ENCODE measurements at places on chromosomes 1 and 21.

- no peak for DNase-seq
These were observed 43.7 kb upstream of the ADAMTS1 start for GRCh38 chr21:26888931-26889330.

DNA sequence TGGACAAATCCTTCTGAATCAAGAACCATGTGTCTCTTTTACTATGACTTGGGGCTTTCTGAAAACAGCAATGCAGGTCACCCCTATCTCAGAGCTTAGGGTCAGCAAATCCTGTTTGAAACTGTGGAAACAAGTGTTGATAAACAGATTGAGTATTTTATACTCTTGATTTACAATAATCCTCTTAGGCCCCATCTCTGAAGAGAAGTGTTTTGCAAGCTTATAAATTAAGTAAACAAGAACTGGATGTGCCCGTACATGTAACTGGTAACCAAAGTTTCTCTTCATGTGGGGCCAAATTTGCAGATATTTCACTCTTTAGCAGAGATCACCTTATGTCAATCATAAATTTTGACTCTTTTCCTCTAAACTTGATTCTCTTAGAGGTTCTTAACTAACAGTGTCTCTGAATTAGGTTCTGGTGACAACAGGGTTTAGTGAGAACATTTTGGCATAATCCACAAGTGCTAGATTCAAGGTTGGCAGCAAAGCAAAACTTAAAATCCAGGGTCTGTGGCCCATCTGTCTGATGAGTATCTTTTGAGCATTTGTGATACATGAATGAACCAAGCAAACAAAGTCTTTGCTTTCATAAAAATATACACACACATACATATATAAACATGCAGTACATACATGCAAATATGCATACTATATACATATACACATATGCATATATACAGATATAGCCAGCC, 183.0 kb upstream of the HOOK1 start:
- no peak for DNase-seq

- peak; percentile 14 for DNase-seq
These were observed 39.5 kb upstream of the CASZ1 start for GRCh38 chr1:10835822-10836421.

- no peak for DNase-seq
These were observed 222.2 kb downstream of the ASTN1 start for GRCh38 chr1:176942346-176942745.

DNA sequence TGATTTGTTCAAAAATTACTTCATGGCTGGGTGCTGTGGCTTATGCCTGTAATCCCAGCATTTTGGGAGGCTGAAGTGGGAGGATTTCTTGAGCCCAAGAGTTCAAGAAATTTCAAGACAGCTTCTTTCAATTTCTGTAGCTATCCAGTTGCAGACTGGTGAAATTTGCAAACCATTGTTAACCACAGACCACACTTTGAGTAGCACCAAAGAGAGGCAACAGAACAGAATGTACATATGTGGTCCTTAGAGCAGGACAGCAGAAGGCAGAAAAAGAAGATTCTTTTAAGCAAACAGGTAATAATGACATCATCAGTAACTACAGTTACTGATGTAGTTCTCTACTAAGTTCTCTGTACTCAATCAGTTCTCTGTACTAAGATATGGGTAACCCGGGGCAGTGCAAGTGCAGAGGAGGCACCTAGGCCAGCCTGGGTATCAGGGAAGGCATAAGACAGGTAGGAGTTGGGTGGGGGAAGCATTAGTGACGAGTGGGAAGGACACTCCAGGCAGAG, 5.5 kb upstream of the KLF17 start:
- peak; percentile 5 for DNase-seq

GRCh38 chr1:179867493-179868330, 9.9 kb downstream of the TOR1AIP2 start:
- peak; percentile 49 for DNase-seq

DNA sequence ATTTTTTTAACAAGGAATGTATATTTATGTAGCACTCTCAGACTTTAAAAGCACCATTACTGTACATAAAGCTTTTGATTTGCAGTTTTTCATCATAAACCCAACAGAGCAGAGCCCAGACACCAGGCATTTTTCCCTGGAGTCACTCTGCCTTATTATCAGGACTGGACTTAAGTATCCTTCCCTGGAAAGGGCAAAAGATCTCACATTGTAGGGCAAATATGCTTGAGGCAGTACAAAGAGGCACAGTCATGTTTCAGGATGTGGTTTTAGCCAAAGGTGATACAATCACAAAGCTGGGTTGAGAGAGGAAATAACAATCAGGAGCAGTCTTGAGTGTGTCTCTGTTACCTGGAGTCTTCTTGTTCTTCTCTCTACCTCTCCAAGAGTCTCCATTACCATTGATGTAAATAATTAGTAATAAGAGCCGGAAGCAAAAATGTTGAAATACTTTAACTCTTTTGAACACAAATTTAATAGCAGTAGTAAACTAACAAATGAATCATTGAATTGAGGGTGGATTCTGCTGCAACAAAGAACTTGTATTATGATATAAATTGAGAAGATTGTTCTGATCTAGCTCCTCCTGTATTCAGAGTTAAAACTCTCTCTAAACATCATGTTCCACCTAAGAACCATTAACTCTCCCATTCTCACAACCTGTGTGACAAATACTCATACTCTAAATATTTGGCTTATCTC, 160.5 kb downstream of the LTN1 start:
- peak; percentile 19 for DNase-seq

DNA sequence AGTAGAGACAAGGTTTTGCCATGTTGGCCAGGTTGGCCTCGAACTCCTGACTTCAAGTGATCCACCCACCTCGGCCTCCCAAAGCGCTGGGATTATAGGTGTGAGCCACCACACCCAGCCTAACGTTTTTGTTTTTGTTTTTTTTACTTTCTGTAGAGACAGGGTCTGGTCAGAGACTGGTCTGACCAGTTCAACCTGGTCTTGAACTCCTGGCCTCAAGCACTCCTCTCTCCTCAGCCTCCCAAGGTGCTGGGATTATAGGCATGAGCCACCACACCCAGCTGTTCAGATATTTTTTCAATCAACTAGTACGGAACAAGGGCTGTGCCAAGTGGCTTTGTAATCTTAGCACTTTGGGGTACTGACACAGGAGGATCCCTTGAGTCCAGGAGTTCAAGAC, 209.5 kb downstream of the RERE start:
- no peak for DNase-seq

GRCh38 chr1:45009956-45010854, 919 bp downstream of the HECTD3 start:
- no peak for DNase-seq

GRCh38 chr1:160401487-160401805, 1.1 kb downstream of the VANGL2 start:
- DNase-seq = no peak

- no peak for DNase-seq
These were observed 12.2 kb upstream of the GJA5 start for GRCh38 chr1:147772570-147772969.

GRCh38 chr1:159177272-159177907, 6.0 kb downstream of the CADM3 start:
- peak; percentile 70 for DNase-seq

DNA sequence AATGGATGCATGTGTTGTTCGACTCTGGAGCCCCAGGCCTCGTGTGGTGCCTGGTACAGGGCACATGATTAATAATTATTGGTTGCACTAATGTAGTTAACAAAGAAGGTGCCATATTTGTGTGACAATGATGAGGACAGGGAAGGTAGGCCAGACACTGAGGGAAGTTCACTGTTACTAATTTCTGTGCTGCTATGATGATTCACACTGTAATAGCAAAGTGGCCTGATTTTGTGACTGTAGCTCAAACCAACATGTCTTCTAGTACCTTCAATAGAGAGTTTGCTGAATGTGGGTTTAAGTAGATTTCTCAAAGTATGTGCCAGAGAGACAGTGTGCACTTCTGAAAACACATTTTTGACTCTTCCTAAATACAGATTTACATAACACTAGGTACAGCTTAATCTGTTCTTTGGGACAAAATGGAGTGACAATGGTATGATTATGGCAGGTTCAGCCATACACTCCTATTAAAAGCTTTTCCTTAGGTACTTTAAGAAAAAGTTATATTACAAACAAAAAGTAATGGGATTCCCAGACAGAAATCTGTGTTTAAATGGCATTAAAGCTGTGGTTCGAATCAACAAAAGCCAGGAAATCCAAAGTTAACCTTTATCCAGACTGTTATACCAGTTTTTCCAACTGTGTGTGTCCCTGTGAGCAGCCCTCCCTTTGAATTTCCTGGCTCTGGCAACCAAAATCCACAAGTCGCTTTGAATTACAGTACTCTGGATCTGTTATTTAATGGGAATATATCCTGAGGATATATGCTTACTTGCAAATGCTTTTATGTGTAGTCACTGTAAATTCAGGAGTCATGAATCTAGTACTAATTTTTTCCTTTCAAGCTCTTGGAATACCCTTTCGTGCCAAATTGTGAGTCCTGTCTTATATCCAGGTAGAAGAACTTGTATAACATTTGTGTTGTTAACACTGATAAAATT, 277.1 kb upstream of the SGIP1 start:
- no peak for DNase-seq

DNA sequence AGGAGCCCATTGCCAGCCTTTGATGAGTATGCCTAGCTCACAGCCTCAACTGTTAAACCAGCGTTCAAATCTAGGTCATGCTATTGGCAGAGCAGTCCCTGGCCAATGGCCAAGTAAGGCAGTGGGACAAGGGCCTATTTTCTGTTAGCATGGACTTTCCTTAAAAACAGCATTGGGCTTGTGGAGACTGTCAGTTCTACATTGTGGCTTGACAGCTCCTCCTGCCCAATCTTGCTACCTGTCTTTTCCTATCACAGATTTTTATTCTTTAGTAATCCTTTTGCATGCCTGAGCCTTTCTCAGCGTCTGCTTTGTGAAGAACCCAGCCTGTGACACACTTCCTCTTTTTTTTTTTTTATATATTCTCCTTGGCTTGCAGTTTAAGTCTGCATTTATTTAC, 56.4 kb downstream of the DIP2A start:
- peak; percentile 60 for DNase-seq

DNA sequence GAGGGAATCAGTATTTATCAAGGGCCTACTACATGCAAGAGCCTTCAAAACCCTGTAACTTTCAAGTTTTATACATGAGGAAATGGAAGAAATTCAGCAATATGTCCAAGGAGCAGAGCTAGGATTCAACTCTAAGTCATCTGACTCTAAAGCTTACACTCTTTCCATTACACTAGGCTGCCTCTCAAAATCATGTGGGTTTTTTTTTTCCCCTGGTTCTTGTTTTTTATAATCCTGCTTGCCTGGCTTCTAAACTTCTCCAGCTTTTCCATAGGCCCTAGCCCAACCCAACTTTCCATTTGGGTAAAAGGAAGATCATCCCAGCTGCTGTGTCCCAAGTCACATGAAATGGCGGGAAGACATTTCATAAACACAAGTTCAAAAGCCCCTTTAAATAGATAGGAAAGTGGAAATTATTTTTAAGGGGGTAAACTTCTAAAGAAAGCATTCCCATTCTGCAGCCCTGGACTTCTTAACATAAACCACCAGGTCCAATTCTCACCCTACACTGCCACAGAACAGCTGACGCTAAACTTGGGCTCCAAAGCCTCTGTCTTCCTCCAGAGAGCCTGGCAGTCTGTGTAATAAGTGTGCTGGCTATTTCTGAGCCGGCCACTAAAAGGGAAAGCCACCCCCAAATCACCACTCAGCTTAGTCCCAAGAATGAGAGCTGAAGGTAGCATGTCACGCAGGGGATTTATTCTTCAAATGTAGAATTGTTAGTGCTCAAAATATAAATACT, 46.9 kb downstream of the ITPKB start:
- DNase-seq = no peak

DNA sequence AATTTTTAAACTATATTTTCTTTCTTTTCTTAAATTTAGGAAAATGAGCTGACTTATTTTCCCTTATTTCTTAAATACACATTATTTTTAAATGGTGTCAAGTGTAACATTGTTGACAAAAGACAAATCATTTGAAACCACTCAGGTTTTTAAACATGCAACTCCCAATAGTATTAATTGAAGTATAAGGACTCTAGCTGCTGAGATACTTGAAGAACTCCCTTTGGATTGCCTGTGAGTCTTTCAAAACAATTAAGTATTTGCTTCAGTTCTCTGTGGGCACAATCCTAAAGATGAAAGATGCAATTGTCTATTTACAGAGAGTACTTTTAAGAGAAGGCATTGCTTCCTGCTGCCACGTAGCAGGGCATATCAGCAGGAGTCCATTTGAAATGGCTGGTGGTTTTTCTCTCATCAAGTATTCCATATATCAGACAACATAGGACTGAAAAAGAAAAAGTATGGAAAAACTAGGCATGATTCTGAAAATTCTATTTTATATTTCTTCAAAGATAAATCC, 373.4 kb downstream of the NEGR1 start:
- DNase-seq = no peak

DNA sequence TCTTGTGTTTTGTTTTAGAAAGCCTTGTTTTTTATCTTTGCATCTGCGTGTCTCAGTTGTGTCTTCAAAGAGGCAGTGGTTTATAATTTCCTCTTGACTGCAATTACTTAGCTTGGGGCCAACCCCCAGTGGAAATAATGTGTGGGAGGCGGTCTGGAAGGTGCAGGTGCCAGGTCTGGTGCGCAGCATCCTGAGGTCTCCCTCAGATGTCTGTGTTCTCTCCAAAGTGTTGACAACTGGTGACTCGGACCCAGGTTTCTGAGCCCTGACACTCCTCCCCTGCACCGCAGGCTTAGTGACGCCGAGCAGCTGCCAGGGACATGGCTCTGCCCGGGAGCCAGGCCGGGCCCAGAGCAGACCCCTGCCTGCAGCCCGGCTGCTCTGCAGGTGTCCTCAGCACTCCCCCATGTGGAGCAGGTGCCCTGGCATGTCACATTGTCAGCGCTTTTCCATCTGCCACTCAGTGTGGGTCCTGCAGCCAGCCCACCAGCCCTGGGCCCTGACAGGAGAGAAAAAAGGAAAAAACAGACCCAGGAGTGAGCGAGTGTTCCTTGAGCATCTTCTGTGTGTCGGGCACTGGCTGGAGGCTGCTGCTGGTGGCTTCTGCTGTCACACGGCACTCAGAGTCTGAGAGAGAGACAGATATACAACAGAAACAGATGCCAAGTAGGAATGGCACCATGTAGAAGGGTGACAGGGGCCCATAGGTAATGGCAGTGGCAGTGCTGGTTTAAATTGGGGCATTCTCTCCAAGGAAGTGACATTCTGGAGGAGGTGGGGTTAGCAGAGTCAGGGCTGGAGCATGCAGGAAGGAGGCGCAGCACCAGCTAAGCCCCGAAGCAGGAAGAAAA, 24.8 kb upstream of the SELENON start:
- DNase-seq = no peak

- DNase-seq = peak; percentile 41
These were observed 4.7 kb upstream of the F5 start for GRCh38 chr1:169590932-169591331.

GRCh38 chr1:28668191-28668955, at the start of gene GMEB1:
GMEB1 (plus strand) TSS chr1:28668784; CDS start chr1:28683613, 14,829 bp downstream.
- peak; percentile 74 for DNase-seq

- DNase-seq = no peak
These were observed 4.1 kb upstream of the CCDC24 start for GRCh38 chr1:43987159-43987902.

DNA sequence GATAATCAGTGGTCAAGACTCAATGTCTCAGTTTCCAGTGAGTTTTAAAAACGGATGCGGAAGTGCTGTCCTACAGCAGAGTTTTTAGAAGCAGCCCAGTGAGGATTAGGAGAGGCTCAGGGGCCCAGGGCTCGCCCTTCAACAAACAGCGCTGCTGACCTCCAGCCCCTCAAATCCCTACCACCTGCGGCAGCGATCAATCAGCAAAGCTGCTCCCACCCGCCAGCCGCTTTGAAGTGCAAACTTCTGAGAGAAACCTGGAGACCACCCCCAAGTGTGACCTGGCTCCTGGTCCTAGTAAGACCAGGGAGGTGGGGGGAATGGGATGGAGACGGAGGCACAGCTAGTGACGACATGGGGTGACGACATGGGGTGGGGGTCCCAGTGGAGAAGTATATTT, 14.4 kb downstream of the ZBTB17 start:
- no peak for DNase-seq

GRCh38 chr1:42333662-42334239, 1.3 kb downstream of the FOXJ3 start:
- DNase-seq = peak; percentile 30
